Osteocyte (in vitro differentiated cells): ENCODE measurements at places on chromosomes 4 and X. TPM values are rescaled to one million over a fixed set of nuclear protein-coding genes. Genes with fewer than 3 reads are reported as not detected.
A peak's percentile ranks its signal among the peaks of the same experiment; 100 is the strongest.

DNA sequence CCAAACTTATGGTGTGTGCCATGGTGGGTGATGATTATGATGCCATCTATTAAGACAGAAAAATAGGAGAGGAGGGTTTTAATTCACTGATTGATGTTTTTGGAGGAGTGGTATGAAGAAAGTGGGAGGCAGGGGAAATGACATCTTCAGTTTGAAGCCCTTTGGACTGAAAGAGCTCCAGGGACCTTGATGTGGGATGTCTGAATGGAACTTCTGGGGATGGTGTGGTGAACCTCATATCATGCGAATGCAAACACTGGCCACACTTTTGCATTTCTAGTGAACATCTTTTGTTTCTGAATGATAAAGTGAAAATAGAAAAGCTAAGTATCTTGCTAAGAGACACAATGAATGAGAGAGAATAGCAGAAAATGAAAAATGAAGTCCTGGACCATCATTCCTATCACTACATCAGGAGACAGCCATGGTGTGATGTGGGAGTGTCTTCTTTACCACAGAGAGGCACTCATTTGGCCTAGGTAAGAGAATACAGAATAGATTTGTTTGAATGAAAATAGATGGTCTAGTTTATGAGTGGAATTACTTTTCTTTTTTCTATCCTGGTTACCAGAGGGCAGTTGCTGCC, 123.5 kb downstream of the ZNF827 start:
- peaks cover 31% of the 10 kb centered on the region for H3K36me3 ChIP-seq
- no peaks in the 10 kb centered on the region for H3K4me1 ChIP-seq
- no peak overlapping the region for H3K27ac ChIP-seq
- H3K4me3 ChIP-seq: no peak overlapping the region
- no peaks in the 10 kb centered on the region for H3K27me3 ChIP-seq

- no peak overlapping the region for H3K4me3 ChIP-seq
- no peaks in the 10 kb centered on the region for H3K27me3 ChIP-seq
- H3K4me1 ChIP-seq: no peaks in the 10 kb centered on the region
These were observed 32.7 kb upstream of the LIMCH1 start for GRCh38 chr4:41505161-41505661.

DNA sequence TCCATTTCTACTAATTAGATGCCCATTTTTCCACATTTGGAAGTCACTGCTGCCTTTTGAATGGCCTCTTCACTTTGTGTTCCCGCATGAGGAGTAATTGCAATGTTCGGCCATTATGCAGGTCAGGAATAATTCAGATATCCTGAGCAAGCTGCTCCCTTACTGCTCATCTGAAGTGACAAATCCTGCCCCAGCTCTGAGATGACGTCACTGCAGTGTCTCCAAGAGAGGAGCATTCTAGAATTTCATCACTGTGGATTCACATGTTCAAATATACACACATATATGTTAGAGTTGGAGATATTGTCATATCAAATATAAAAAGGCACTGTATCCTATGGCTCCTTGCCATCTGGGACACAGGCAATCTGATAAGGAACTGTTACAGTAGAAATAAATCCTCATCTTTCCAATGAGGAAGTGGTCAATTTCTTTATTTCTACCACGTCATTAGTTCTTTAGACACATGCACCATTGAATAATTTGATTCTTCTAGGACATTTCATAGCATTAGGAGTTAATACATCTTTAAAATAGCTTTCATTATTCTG, 706.9 kb upstream of the TENM3 start:
- DNase-seq: no peak
- H3K36me3 ChIP-seq: no peaks in the 10 kb centered on the region
- no peak overlapping the region for H3K27ac ChIP-seq
- peaks cover 35% of the 10 kb centered on the region for H3K27me3 ChIP-seq
- H3K4me1 ChIP-seq: no peaks in the 10 kb centered on the region

DNA sequence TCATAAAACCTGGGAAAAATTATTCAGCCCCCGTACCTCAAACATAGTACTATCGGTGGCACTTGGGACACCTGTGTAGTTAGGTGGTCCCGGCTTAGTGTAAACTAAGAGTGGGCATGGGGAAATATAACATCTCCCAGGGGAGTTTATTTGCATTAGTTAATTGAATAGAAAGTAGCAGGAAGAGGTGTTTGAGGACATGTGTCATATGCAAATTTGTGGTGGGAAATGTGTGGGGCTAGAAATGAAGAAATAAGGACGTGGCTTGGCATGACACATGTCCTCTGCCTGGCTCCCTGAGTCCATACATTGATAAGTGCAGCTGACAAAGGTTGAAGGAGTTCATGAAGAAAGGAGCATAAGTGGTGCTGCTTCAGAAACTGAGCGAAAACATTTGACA, 483.6 kb downstream of the SH2D1A start:
- DNase-seq: no peak
- no peak overlapping the region for H3K4me3 ChIP-seq
- peaks cover 6% of the 10 kb centered on the region for H3K27me3 ChIP-seq
- no peak overlapping the region for H3K27ac ChIP-seq
- H3K36me3 ChIP-seq: no peaks in the 10 kb centered on the region

GRCh38 chr4:19051831-19052230, 1030.3 kb upstream of the LCORL start:
- H3K27ac ChIP-seq: no peak overlapping the region
- peaks cover 13% of the 10 kb centered on the region for H3K27me3 ChIP-seq
- no peaks in the 10 kb centered on the region for H3K36me3 ChIP-seq
- DNase-seq: no peak
- peaks cover 3% of the 10 kb centered on the region for H3K4me1 ChIP-seq

DNA sequence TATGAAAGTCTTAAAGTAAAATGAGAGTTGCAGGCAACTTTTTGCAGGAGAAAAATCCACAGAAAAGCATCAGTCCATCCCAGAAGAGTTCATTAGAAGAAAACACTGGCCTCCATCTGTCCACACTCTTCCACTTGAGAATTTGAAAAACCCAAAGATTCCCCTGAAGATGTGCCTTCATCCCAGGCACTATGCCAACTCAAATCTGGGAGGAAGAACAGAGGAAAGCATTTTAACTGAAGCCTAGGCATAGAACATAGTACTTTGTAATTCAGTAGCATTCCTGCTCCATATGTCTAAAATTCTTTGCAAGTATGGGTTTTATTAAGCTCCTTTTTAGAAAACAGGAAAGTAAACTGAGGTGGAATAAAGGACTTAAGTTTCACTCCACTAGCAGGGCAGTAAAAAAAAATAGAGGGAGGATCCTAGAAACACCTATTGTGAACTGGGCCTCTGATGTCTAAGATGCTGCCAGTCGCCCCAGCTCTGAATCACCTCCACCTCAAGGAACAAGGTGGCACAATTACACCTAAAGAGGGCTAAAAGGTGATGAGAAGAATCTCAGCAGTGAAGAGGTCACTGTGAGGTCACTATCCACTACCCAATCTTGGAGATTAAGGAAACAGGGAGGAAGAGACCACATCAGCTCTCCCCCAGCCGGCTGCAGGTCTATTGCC, 141.9 kb upstream of the FAM241A start:
- H3K27ac ChIP-seq: no peak overlapping the region
- no peak for DNase-seq
- no peaks in the 10 kb centered on the region for H3K36me3 ChIP-seq
- H3K4me1 ChIP-seq: no peaks in the 10 kb centered on the region
- H3K4me3 ChIP-seq: no peak overlapping the region
- H3K27me3 ChIP-seq: no peaks in the 10 kb centered on the region

GRCh38 chr4:116664198-116664597, 421.2 kb downstream of the TRAM1L1 start:
- no peaks in the 10 kb centered on the region for H3K36me3 ChIP-seq
- DNase-seq: no peak
- H3K27me3 ChIP-seq: no peaks in the 10 kb centered on the region
- H3K4me3 ChIP-seq: no peak overlapping the region
- H3K4me1 ChIP-seq: peaks cover 3% of the 10 kb centered on the region
- H3K27ac ChIP-seq: no peak overlapping the region

- H3K4me3 ChIP-seq: no peak overlapping the region
- H3K4me1 ChIP-seq: no peaks in the 10 kb centered on the region
- no peak for DNase-seq
- H3K27me3 ChIP-seq: peaks cover 6% of the 10 kb centered on the region
- no peaks in the 10 kb centered on the region for H3K36me3 ChIP-seq
- no peak overlapping the region for H3K27ac ChIP-seq
These were observed 346.3 kb downstream of the FBXW7 start for GRCh38 chr4:152189451-152190179.

GRCh38 chrX:120090208-120090607, 12.7 kb upstream of the RHOXF2B start:
- H3K4me1 ChIP-seq: no peaks in the 10 kb centered on the region
- H3K27me3 ChIP-seq: peaks cover 8% of the 10 kb centered on the region
- H3K36me3 ChIP-seq: no peaks in the 10 kb centered on the region
- DNase-seq: no peak

DNA sequence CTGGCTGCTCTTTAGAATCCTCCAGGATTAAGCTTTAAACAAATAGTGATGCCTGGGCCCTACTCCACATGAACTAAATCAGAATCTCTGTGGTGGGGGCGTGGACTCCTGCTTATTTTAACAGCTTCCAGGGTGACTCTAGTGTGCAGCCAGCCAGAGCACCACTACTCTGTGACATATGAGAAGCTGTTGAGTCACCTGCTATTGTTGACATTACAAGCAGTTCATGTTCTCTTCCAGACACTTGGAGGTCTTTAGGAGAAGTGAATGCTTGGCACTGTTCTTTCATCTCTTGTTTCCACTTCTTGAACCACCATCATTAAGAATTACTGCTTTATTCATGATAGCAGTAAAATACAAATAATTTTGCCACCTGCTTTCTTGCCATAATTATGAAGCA, 426 bp upstream of the C4orf51 start:
- no peaks in the 10 kb centered on the region for H3K27me3 ChIP-seq
- no peak overlapping the region for H3K4me3 ChIP-seq
- H3K27ac ChIP-seq: peak overlapping the region; percentile 53
- H3K36me3 ChIP-seq: no peaks in the 10 kb centered on the region
- DNase-seq: no peak
- H3K4me1 ChIP-seq: peaks cover 15% of the 10 kb centered on the region

- no peak overlapping the region for H3K4me3 ChIP-seq
- no peak overlapping the region for H3K27ac ChIP-seq
- DNase-seq: no peak
These were observed 259.8 kb downstream of the FBXO8 start for GRCh38 chr4:174023641-174024040.

GRCh38 chr4:78953769-78954666, 14.8 kb upstream of the PAQR3 start:
- peaks cover 56% of the 10 kb centered on the region for H3K27me3 ChIP-seq
- H3K4me3 ChIP-seq: no peak overlapping the region
- DNase-seq: no peak

DNA sequence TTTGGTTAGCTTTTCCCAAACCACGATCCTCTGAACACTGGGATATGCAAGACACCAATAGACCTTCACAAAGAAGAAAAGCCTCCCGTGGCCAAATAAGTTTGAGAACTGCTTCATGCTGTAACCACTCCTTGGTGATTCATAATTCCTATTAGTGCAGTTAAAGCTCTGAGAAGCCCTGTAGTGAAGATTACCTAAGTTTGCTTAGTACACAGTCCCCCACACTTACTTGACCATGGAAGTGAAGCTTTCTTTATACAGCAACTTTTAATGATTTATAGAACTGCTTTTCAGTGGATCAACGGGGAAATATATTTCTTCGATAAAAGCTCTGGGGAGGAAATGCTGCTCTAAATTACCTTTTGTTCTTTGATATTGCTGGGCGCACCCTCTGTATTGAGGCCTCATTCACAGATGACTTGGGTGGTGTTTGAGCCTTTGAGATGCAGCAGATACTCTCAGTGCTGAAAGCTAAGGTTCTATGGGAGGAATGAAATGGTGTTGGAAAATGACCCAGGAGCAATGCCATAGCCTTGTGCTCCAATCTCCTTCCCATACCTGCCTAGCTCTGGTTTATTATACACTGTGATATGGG, 67.4 kb downstream of the CBLL2 start:
- no peaks in the 10 kb centered on the region for H3K27me3 ChIP-seq
- no peak for DNase-seq
- no peaks in the 10 kb centered on the region for H3K36me3 ChIP-seq
- no peak overlapping the region for H3K4me3 ChIP-seq
- H3K27ac ChIP-seq: no peak overlapping the region

DNA sequence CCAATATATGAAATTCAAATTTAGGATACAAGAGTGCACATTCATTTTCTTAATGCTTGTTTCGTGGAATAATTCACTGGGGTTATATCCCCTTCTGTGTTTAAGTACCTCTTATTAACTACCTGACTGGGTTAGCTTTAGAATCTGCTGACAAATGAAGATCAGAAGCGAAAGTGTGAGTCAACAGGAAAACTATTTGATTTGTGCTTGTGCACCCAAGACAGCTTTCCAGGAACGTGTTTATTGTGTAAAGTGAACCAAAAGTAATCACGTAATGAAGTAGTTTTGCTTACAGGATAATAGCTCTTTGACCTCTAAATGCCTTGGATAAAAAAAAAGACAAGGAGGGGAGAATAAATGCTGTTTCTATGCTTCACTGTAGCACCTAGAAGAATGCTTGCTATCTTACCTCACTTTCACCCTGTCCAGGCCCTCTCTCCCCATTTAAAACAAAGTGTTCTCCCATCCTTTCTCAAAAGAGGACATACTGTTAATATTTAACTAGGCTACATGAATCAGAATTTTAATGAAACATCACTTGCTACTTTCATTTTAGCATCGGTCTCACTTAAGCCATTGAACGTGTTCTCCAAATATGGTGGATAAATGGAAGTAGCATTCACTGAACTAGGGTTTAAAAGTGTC, 141.9 kb downstream of the THOC2 start:
- DNase-seq: no peak
- no peak overlapping the region for H3K4me3 ChIP-seq
- H3K27me3 ChIP-seq: no peaks in the 10 kb centered on the region
- no peaks in the 10 kb centered on the region for H3K36me3 ChIP-seq
- H3K27ac ChIP-seq: no peak overlapping the region

- no peak for DNase-seq
- H3K27me3 ChIP-seq: peaks cover 5% of the 10 kb centered on the region
- H3K36me3 ChIP-seq: no peaks in the 10 kb centered on the region
- H3K4me1 ChIP-seq: peaks cover under 1% of the 10 kb centered on the region
These were observed 43.0 kb upstream of the HMX1 start for GRCh38 chr4:8914461-8915171.

DNA sequence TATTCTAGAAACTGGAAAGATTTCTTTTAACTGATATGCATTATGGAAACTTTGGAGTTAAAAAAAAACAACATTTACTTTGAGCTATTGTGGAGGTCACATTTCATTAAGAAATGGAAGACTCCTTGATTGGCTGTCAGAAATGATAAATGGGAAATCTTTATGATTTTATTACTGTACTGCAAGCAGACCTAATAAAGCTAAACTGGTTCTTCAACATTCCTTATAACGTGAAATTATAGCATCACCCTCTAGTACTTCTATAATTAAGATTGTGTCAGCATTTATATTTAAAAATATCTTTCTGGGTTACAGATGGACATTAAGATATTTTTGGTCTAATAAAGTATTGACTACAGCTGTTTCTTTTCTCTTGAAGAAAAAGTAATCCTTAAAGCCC, 213.8 kb upstream of the PACRGL start:
- no peak overlapping the region for H3K4me3 ChIP-seq
- no peak overlapping the region for H3K27ac ChIP-seq
- no peaks in the 10 kb centered on the region for H3K27me3 ChIP-seq
- H3K36me3 ChIP-seq: peaks cover 7% of the 10 kb centered on the region

GRCh38 chrX:108306086-108306485, 132.1 kb downstream of the COL4A6 start:
- no peak overlapping the region for H3K27ac ChIP-seq
- no peak for DNase-seq
- no peak overlapping the region for H3K4me3 ChIP-seq
- peaks cover 9% of the 10 kb centered on the region for H3K4me1 ChIP-seq

Gene CCSER1
- total RNA-seq: 0.13 TPM in 1 of 2 replicates, not detected in the other

Gene CYTL1
- 82.4 and 86.8 TPM in 2 replicates for total RNA-seq

Gene SYTL5
- 2.5 and 2.7 TPM in 2 replicates for total RNA-seq

Gene PGAM4
- total RNA-seq: not detected in 2 replicates

Gene PNCK
- 3.6 and 5.1 TPM in 2 replicates for total RNA-seq

Gene KLB
- total RNA-seq: not detected in 2 replicates

Gene RAI2
- 0.27 and 0.34 TPM in 2 replicates for total RNA-seq
